IPS DF 6.9 (cell line): ENCODE measurements at places on chromosomes 16 and 17.

DNA sequence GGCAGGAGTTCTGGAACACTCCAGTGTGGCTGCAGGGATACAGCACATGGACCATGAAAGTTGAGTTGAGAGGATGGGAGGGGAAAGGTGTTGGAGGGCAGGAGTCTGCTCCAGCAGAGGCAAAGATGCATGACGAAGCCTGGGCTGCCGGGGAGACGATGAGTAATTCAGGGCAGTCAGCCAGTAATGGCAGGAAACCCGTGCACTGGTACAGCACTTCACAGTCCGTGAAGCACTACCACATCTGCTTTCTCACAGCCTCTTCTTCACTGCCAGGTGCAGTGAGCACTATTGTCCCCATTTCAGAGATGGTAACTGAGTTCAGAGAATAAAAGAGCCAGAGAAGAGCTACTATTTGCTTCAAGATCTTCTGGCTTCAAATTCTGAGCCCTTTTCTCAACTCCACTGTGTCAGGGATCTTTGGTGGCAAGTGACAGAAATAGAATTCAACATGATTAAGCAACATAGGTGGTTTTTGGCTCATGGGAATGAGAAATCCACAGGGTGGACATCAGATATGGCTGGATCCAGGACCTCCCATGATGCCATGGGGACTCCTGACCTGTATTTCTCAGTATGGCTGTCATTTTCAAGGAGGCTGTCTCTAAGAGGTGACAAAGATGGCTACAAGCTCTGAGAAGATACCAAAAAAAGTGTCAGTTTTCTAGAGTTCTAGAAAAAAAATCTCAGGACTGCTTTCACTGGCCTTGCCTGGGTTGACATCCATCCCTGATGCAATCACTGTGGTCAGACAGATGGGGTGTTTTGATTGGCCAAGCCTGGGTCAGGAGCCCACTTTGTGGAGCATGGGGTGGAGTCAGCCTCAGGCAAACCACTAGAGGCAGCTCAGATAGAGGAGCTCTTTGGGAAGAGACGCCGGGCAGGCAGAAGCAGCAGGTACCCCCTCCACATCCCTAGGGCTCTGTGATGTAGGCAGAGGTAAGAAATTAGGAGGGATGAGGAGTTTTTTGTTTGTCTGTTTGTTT, 24.7 kb downstream of the IL21R start:
- DNase-seq, result no peak

DNA sequence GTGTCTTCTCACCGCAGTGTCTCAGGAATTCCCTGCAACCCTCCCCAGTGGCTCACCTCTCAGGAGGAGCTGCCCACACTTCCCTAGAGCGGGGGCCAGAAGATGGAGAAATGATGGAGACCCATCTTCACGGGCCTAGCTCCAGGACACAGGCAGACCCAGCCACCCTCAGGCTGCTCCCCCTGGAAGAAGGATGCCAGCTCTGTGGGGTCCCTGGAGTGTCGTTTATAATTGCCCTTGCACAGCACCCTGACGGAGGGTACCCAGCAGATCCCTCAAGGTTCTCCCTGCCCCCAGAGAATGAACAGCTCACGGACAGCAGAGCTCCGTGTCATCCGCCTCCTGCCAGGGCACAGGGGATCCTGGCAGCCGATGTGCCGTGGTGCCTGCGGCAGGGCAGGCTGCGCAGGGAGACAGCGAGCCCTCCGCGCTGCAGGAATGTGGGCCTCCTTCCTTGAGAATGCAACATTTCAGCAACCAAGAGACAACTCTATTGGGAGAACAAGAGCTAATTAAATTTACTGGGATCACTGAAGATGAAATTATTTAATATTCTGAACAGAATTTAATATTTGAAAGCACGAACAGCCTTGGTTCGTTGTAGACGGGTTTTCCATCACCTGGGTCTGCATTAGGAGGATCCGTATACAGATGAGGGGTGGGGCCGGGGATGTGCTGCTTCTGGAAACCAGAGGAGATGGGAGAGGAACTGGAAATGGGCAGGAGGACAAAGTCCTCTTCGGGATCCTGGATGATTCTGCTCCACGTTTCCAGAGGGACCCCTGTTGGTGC, 21.0 kb upstream of the RBFOX3 start:
- no peak for DNase-seq

- DNase-seq, result peak; percentile 9
These were observed 38.0 kb downstream of the SLC5A11 start for GRCh38 chr16:24883714-24884151.

- no peak for DNase-seq
These were observed 19.7 kb downstream of the FOXL1 start for GRCh38 chr16:86597880-86598606.

- DNase-seq, result peak; percentile 4
These were observed 34.6 kb upstream of the TOX3 start for GRCh38 chr16:52581530-52581929.
